ENCODE measurements at places on chromosomes 5 and 9.

GRCh38 chr9:137825324-137825989 lies 52.1 kb upstream of the CACNA1B start:
- DNase-seq, result no peak

- no peak for DNase-seq
Observed at GRCh38 chr5:39588179-39588578, 163.4 kb upstream of the DAB2 start.

DNA sequence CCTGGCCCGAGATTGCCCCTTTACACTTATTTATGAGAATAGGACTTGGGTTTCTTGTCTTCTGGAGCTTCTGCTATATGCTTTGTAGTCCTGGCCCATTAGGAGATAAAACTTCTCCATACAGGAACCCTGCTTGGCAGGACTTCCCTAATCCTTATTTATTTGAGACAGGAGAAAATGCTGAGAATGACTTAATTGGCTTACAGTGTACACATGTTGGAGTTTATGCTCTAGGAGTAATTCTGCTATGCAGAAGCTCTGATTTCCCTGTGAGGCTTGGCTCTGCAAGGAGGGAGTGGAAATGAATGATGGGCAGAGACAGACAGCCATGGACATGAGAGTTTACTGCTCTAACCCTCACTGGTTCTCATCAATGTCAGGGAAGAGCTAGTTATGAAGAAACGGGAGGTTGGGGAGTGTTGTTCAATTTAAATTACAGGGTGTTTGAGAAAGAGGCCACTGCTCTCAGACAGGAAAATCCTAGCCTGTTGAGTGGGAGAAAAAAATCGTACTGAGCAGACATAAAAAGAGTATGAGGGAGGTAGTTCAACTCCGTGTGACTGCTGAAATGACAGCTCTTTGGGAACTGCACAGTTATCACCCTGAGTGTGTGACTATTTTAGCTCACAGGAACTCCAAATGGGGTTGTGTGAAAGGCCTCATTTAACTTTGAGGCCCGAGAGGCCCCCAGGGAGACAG lies 37.5 kb downstream of the ACTBL2 start:
- DNase-seq, result no peak

DNA sequence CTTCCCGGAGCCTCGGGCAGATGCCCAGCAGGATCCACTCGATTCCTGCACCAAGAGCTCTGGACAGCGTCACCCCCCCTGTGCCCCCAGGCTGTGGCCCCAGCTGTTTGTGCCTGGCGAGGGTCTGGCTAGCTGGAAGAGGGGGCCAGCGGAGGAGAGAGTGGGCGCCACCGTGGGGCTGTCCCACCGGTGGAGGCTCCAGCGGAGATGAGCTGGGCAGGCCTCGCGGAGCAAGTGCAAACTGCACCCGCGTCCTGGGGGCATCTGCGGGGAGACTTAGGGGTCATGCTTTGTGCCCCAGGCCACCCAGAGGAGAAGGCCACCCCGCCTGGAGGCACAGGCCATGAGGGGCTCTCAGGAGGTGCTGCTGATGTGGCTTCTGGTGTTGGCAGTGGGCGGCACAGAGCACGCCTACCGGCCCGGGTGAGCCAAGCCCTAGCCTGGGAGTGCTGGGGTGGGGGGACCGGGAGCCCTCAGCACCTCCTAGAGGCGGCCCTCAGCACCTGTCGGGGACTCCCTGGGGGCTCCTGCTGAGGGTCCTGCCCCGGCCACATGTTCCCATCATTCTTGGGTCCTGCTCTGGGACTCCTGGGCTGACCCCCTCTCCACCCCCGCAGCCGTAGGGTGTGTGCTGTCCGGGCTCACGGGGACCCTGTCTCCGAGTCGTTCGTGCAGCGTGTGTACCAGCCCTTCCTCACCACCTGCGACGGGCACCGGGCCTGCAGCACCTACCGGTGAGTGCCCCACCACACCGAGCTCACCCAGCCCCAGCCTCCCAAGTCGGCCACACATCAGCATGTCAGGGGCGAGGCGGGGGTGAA lies 5.4 kb downstream of the EGFL7 start:
- DNase-seq, result no peak

DNA sequence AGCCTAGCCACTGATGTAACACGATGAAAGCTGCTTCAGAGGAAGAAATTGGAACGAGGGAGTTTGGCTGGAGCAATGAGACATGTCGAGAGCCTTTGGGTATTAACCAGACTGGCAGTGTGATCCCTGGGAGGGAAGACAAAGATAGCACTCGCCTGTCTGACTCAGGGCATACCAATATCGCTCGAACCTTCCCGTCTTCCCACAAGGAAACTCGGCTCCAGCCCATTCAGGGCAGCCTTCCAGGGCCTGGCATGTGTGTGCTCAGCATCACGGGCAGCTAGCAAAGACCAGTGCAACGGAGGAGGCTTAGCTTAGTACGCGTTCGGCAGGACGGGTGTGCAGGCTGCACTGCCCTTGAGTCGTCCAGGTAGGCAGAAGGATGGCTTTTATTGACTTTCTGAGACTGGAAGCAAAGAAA lies 356.9 kb upstream of the WWC1 start:
- no peak for DNase-seq

DNA sequence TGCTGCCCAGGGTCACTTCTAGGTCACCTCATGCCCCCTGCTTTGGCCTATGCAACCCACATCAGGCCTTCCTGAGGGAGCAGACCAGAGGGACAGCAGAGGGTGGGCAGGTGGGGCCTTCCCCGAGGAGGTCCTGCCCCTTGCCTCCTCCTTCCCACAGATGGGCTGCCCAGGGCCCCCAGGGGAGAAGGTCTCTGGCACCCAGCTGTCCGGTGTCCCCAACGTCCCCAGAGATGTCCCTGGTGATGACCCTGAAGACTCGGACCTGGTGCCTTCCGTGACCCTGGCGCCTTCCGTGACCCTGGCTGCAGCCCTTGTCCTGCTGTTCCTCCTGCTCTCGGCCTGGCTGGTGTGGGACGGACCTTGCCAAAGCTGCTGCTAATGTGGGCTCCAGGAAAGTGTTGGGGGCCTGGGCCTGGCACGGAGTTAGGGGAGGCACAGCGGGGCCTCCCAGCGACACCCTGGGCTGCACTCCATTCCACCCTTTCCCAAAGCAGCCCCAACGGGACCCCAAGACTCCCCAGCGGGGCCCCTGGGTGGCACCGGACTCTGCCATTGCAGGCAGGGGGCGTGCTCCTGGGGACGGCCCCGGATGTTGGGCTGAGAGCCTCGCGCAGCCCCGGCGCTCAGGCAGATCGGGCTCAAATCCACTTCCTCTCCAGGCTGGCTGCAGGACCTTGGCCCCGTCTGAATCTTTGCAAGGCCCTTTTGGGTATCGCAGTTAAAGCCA lies 6.8 kb upstream of the SLC2A6 start:
- DNase-seq, result no peak

DNA sequence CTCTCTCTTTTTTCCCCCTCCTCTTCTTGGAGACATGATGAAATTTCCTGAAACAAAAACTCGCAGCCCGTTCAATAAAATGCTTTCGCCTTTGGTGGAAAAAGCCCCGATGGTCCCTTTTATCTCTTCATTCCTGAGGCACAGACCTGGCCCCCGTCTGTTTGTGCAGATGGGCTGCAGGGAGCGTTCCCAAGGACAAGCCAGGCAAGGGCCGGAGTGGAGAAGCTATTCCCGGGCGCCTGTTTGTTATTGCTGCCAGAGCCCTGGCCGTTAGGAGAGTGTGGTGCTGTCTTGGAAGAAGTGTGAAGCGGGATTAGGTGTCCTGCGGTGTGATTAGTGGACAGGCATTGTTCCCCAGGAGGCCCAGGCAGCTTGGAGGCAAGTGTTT lies 71.9 kb downstream of the SMIM23 start:
- DNase-seq, result no peak

- DNase-seq, result peak; percentile 6
Observed at GRCh38 chr9:90642570-90643539, at the start of gene DIRAS2. TSS of gene DIRAS2 (minus strand) at chr9:90642824. CDS start at chr9:90613827, 28,997 bp downstream.

GRCh38 chr9:115495052-115495635 lies 377.2 kb upstream of the TNC start:
- DNase-seq, result no peak

DNA sequence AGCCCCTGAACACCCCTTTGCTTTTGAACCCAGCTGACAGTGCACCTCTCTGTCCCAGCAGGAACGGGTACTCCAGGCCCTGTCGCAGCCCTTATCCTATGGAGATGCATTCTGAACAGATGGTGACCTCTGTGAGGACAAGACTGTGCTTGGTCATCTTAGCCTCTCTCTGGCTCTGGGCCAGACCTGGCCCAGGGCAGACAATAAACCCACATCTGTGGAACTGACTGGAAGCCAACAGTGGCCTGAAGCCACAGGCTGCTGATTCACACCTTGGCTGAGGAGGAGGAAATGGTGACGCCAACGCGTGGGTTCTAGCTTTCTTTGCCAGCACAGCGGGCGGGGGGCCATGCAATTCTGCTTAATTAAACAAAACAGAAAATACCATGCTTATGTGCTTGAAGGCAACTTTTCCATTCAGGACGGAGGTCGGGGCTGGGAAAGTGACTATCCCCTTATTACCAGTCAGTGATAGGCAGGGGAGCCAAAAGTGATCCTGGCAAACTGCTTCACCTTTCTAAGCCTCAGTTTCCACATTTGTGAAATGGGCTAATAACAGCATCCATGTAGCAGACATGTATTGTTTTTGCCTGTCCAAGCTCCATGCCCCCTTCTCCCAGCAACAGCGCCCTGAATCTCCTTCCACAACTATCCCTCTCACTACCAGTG lies 10.8 kb downstream of the SH3PXD2B start:
- DNase-seq, result peak; percentile 47

GRCh38 chr9:91043056-91043810 lies 241.6 kb downstream of the SYK start:
- DNase-seq, result no peak

DNA sequence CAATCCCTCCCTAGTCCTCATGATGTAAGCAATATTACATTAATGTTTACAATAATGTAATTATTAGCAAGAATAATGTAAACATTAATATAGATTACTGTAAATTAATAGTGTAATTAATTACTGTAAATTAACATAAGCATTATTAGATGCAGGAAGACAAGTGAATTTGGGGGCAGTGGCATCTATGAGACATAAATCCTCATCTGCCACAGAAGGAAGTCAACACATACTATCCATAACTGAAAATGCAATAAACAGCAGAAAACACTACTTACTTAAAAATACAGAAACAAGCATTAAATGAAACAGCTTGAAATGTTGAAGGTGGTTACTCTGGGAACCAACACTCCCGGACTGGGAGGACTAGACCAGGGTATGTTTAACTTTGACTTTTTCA lies 685 bp upstream of the NIPSNAP3A start:
- no peak for DNase-seq

DNA sequence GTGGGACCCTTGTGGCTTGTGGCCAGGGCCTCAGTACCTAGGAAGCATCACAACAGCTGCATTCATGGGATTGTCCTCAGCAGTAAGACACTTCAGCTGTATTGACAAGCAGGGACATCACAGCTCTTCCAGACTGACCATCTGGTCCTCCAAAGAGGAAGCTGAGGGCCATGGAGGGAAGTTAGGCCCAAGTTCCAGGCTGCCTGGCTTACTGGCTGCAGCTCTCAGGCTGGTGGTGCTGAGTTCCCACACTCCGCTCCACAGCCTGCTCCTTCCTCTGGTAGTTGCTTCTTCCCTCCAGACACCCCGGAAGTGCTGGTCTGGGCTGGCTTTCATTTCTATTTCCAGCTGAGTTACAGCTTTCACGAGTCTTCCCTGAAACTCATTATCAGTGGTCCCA lies 5.7 kb upstream of the STING1 start:
- DNase-seq, result no peak

DNA sequence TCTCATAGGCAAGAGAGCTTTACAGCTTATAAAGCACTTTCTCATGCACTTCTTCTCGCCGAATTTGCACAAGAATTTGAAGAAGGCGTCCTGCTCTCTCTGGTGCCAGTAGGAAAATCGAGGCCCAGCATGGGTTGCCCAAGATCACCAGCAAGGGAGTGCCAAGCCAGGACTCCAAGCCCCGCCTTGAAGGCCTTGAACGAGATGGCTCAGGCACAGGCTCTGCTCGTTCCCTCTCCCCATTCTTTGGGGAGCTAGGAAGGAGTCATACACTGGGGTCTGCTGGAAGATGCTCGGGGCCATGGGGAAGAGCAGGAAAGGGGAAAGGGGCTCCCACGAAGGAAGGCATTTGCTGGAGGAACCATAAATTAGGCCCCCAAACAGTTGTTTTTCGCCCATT lies 46.7 kb downstream of the PAX5 start:
- DNase-seq, result no peak

DNA sequence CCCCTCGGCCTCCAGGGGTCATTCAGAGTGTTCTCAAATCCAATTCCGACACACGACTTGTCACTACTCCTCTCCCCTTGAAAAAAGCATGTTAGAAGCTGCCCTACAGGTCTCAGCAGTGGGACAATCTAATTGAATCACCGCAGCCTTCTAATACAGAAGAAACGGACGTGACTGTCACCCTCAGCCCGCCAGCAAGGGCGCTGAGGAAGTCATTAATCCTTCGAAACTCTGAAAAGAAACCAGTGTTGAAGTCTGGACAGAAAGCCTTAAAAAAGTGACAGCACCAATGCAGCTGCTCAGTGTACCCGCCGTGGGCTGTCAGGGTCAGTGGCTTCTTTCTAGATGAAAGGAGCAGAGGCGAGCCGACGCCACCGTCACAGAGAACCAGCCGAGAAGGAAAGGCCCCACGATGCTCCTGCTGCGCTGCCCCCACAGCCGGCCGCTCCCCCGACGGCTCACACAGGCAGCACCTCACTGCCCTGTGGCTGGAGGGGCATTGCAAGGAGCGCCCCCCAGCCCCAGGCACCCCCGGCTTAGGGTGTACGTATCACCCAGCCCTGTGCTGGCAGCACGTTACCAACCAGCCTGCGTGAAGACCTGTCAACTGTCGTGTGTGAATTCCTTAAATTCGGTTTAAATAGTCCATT lies 5.7 kb downstream of the BRD3OS start:
- DNase-seq, result no peak

GRCh38 chr5:97425511-97425910 lies 242.5 kb upstream of the RIOK2 start:
- no peak for DNase-seq

GRCh38 chr9:37266630-37267029 lies 146.3 kb downstream of the ZCCHC7 start:
- no peak for DNase-seq

DNA sequence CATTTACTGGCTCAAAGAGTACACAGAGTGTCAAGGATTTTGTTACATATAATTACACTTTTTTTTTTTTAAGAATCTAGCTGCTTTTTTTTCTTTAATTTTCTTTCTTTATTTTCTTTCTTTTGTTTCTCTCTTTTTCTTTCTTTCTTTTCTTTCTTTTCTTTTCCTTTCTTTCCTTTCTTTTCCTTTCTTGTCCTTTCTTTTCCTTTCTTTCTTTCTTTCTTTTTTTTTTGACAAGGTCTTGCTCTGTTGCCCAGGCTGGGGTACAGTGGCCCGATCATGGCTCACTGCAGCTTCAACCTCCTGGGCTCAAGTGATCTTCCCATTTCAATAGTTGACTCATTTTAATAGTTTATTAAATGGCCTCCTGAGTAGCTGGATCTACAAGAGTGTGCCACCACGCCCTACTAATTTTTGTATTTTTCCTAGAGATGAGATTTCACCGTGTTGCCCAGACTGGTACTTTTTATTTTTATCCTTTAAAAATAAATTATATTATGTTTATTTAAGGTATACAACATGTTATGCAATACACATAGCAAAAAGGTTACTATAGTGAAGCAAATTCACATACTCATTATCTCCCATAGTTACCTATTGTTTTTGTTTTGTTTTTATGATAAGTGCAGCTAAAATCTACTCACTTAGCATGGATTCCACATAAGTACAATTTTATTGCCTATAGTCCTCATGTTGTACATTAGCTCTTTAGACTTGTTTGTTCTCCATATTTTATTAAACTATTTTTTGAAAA lies 381.5 kb upstream of the KLF4 start:
- DNase-seq, result no peak

Measured in amniotic stem cell (primary cell).